Endothelial cell of umbilical vein (primary cell): ENCODE measurements at places on chromosomes 2 and 18. TPM values are rescaled to one million over a fixed set of nuclear protein-coding genes. Genes with fewer than 3 reads are reported as not detected.

Gene PARD3B
- total RNA-seq: 17.7 and 30.9 TPM in 2 replicates

Gene DLGAP1
- 0.81 TPM in 1 of 2 replicates, not detected in the other for total RNA-seq

Gene SP9
- not detected in 2 replicates for total RNA-seq

Gene PJVK
- 1.4 and 1.8 TPM in 2 replicates for total RNA-seq

Gene TEX44
- total RNA-seq: not detected in 2 replicates

Gene RSAD2
- total RNA-seq: 0.09 and 0.18 TPM in 2 replicates

Gene TEKT4
- not detected in 2 replicates for total RNA-seq

Gene SIGLEC15
- total RNA-seq: not detected in 2 replicates

Gene PSMA8
- not detected in 2 replicates for total RNA-seq

DNA sequence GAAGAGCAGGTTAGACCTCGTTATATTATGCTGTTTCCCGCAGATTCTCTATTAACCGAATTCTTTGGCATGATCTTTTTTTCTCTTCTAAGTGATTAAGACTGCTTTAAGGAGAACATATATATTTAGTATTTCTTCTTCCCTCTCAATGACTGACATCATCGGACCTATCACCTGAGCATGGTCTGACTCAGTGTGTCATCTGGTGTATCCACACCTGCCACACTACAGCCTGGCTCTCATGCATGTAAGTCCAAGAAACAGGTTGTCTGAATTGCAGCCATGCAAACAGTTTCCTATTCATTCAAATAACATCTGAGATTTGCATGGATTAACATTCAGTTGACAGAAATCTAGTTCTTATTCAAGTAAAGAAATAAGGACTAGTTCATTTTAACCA is 55.1 kb upstream of the CWC22 start:
- no peak for DNase-seq

- no peak for DNase-seq
Observed at GRCh38 chr2:201255408-201256033, 4.8 kb upstream of the CASP8 start.

- peak; percentile 6 for DNase-seq
Observed at GRCh38 chr2:29223851-29224692, 108.9 kb downstream of the CLIP4 start.

DNA sequence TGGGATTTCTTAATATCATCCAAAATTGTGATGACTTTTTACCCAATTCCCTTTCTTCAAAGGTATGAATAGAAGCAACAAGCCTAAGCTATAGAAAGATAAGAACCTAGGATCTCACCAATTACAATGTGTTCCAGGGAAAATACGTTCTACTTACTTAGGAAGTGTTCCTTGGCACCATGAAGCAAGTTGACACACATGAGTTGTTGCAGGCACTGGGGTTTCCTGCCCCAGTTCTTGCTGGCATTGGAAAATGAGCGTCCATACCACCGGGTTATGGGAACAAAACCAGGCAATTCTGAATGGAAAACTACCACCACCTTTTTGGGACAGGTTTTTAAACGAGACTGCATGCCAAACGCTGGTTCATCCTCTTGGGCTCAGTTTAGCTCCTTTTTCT is 46.2 kb downstream of the CCBE1 start:
- no peak for DNase-seq

DNA sequence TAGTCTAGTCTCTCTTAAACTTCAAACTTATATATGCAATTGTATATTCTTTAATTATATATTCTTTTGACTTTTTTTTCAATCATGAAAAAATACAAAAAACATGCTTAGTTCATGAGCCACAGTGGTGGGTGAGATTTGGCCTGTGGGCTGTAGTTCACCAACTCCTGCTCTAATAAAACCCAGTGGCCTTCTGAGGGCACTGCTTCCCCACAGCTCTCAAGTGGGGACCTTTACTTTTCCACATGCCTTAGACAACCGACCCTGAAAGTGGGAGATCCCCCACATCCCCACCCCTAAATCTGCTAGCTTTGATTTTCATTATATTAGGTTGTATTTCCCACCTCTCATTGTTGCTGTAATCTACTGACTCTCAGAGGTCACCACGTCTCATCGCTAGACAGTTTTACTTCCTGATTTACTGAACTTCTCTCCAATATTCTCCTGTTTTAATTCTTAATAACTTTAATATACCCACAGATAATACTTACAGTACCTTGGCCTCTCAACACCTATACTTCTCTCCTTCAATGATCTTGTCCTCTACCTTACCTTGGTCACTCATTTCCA is 57.3 kb downstream of the ROCK1 start:
- no peak for DNase-seq

DNA sequence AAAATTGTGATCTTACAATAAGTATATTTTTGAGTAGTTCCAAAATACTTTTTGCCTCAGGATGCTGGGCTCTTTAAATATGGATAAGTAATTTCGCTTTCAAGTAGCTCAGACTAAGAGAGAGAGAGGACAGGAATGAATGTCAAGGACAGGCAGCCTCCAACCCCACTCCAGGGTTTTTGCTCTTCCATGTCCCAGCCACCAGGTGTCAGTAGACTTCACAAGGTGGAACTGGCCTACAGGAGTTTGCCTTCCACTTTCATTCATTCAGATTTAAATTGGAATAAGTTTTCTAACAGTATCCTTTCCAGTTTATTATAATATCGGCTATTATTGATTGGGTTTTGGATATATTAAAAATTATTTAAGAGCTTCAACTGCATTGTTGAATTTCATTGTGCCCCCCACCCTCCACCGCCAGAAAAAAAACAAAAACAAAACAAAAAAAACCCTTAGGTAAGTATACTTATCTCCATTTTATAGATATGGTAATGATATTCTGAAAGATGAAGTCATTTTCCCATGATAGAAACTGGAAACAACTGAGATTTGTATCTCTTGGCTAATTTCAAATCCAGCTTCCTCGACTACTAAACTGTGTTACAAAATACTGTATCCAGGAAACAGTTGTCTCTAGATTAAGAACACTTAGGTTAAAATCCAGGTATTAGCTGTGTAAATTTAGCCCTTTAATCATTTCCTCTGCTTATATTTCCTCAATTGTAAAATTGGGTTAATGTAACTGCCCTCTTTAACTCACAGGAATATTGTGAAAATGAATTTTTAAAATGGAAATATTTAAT is 793.1 kb downstream of the ERBB4 start:
- DNase-seq: peak; percentile 56

DNA sequence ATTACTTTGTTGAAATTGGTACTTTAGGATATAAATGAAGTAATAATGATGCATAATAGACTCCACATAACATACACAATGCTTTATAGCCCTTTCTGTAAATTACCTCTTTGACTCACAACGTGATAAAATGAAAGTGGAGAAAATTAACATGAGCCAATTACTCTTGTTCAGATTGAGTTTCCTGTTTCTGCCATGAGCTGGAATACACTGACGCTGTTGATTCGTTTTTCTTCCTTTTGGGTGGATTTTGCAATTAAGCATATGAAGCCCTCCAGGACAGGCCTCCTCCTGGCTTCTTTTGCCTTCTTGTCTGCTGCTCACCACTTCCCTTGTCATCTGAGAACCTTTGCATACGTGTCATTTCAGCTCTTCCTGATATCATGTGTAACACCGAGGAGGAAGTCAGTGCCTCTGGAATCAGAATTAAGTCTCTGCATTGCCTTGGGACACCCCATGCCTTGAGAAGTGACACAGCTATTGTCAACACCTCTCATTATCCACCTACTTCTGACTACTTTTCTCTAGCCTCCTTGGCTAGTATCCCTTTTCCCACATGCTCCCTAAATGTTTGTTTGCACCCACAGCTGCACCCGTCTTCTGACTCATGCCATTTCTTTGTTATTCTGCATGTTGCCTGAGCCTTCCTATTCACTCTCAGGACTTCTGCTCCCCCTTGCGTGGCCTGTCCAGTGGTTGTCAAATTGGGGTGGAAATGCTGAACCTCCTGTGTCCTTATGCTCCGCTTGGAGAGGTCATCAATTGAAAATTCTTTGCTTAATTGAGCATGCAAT is 134.1 kb downstream of the FMNL2 start:
- DNase-seq: peak; percentile 48

- DNase-seq: no peak
Observed at GRCh38 chr2:217660423-217660822, 342.4 kb downstream of the TNS1 start.

- no peak for DNase-seq
Observed at GRCh38 chr2:152566728-152567069, 150.6 kb downstream of the PRPF40A start.

DNA sequence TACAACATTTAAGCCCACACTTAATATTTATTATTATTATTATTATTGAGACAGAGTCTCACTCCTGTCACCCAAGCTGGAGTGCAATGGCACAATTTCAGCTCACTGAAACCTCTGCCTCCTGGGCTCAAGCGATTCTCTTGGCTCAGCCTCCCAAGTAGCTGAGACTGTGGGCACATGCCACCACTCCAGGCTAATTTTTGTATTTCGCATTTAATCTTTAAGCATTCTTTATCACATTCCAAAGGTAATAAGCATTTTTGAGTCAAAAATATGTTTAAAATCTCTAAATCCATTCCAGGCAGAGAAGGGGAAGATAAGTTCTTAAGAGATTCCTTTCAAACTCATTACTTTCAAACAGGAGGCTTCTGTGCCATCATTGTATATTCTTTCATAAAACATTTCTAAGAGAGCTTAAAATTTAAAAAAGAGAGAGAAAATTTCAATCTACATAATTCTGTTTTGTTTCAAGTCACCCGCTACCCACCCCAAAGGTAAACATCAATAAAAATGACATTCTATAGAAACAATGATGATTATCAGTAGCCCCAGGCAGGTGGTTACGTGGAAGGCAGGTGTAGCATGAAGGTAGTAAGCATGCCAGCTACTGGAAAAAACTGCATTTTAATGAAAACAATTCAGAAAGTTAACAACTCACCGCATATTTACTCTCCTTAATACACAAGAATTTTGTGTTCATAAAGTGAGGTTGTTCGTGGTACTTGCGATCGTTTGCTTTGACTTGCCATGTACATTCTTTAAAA is 84.4 kb upstream of the NARS1 start:
- DNase-seq: no peak

- no peak for DNase-seq
Observed at GRCh38 chr2:142672698-142673097, 204.8 kb upstream of the KYNU start.

DNA sequence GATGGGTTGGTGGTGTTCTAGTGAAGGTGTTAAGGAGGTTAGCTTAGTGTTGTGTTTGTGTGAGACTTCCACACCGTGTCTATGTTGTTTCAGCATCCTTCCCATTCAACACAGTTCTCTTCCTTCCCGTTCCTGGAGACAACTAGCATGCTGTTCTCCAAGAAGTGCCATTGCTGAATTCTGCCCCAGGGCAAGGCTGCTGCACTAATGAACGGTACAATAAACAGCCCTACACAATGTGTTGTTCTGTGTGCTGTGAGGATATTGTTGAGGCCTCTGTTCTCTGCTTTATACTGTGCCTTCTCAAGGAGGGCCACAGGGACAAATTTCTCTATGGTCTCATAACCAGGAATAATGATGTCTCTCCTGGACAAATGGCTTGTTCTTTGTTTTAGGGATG is 39.8 kb upstream of the ZEB2 start:
- no peak for DNase-seq

GRCh38 chr2:174027956-174028355 is 62.8 kb upstream of the SP3 start:
- DNase-seq: no peak

- DNase-seq: peak; percentile 31
Observed at GRCh38 chr2:1590596-1591460, 153.5 kb downstream of the PXDN start.

DNA sequence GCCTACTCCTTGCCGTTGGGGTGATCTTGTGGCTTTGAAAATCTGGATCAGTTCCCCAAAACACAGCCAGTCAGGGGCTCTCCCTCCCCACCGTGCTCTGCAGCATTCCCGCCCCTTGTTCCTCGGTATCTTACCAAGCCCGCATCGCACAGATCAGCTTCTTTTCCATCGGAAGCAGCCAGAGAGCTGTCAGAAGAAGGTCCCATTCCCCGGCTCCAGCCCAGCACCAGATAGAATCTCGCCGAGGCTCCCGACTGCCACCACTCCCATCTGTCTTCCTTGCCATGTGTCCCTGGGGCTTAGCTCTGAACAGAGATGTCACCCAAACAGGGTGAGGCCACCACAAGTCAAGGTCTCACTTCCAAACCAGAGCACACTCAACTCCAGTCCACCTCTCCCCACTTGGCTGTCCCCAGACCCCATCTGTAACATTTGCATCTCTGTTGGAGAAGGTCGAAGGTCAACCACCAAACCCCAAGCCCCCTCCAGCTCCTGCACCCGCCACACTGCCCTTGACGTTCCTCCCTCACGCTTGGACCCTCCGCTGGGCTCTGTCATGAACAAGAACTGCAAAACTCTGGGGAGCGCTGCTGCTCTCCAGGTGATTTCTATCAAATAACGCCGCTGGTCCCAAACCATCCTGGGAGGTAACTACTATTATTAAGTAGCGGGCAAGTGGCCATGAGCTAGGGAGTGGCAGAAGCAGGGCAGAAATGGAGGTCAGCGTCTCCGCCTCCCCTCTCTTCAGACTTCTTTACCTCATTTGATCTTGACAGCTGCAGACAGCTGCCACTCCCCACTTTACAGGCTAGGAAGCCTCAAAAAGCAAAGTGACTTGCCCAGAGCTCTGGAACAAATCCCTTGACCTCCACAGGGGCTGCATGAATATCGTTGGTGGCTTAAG is 70.0 kb upstream of the TAF1B start:
- no peak for DNase-seq

DNA sequence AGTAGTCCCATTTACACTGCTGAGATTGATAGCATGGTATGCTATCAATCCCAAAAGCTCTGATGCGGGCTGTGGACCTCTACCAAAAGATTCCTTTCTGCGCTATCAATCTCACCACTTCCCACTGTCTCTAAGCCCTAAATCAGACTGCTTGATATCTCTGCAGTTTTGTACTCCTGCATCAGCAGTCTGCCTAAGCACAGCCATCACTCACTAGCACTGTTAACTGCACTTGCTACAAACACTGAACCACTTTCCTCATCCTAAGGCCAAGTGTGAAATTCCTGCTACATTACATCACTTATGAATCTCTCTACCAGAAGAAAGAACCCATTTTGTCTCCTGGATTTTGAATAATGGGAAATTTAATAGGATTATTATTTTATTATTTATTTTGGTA is 237.0 kb downstream of the HNMT start:
- DNase-seq: no peak

GRCh38 chr18:51006061-51006818 is 23.8 kb upstream of the SMAD4 start:
- DNase-seq: no peak

DNA sequence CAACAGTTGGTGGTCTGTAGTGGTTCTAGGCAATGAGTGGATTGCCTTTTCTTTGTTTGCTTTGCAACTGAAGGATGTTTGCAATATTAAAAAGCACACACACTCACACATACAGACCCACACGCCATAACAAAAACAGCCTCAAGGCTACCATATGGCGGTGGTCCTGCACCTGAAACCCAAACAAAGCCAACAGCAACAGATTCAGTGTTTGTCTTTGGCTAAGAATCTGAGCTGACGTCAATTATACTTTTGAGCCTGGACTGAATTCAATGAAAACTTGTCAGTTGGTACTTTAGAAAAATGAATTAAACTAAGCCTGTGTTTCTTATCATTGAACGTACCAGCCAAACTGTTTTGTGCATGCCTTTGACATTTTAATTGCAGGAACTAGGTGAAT is 65.0 kb upstream of the NYAP2 start:
- DNase-seq: no peak

GRCh38 chr2:30622452-30622851 is 175.4 kb downstream of the LCLAT1 start:
- DNase-seq: no peak
